Activated CD4-positive, alpha-beta T cell treated with anti-CD3 and anti-CD28 coated beads, Interleukin-2, amount 10 ng/mL, durations not matched to agents 24 days and 14 days (primary cell): ENCODE measurements at places on chromosomes 2 and 18. TPM values are rescaled to one million over a fixed set of nuclear protein-coding genes. Genes with fewer than 3 reads are reported as not detected.

- no peaks in the 10 kb centered on the region for H3K36me3 ChIP-seq
- H3K27ac ChIP-seq, result peak overlapping the region; percentile 87
- H3K4me1 ChIP-seq, result peaks cover 19% of the 10 kb centered on the region
Observed at GRCh38 chr2:112920923-112921532, 10.1 kb downstream of the IL37 start.

DNA sequence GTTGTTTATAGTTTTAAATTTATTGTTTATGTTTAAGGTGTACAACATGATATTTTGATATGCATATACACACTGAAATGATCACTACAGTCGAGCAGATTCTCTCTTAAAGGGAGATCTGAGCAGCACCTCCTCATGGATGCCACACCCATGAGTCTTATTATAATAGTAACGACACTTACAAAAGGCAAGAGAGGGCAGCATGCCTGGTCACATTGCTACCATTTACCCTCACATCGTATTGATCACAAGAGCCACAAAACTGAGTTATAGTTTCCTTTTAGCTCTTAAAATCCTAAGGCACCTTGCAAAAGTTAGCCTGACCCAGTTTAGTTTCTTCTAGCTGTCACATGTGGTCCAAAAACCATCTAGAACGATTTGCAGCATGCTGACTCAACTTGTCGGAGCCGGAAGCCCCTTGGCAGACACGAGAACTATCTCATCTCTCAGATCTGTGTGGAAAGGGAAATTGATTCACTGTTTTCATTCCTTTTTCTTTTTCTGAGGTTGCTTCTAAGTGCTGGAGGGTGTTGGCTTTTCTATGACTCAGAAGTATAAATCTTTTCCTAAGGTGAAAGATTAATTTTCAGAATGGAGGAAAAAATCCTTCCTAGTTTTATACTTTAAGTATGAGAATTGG lies 85.3 kb downstream of the CDC42EP3 start:
- DNase-seq, result peak; percentile 88
- H3K4me3 ChIP-seq, result peak overlapping the region; percentile 52
- peaks cover 66% of the 10 kb centered on the region for H3K4me1 ChIP-seq
- no peaks in the 10 kb centered on the region for H3K36me3 ChIP-seq

DNA sequence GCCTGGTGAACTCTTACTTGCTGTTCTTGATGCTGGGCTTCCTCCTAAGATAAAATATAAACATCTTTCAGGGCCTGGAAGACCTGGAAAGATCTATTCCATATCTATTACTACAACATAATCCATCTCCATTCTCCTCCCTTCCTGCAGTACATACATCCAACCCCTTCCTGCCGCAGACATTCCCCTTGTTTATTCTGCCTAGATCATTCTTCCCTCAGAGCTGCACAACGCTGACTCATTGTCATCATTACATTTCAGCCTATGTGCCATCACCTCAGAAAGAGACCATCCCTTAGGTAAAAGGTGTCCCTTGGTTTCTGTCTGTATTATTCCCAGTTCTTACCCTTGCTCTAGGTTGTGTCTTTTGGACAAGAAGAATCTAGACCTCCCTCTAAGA lies 2.5 kb upstream of the CDH7 start:
- DNase-seq, result no peak
- no peaks in the 10 kb centered on the region for H3K36me3 ChIP-seq
- no peak overlapping the region for H3K27ac ChIP-seq
- H3K4me1 ChIP-seq, result no peaks in the 10 kb centered on the region
- no peak overlapping the region for H3K4me3 ChIP-seq

DNA sequence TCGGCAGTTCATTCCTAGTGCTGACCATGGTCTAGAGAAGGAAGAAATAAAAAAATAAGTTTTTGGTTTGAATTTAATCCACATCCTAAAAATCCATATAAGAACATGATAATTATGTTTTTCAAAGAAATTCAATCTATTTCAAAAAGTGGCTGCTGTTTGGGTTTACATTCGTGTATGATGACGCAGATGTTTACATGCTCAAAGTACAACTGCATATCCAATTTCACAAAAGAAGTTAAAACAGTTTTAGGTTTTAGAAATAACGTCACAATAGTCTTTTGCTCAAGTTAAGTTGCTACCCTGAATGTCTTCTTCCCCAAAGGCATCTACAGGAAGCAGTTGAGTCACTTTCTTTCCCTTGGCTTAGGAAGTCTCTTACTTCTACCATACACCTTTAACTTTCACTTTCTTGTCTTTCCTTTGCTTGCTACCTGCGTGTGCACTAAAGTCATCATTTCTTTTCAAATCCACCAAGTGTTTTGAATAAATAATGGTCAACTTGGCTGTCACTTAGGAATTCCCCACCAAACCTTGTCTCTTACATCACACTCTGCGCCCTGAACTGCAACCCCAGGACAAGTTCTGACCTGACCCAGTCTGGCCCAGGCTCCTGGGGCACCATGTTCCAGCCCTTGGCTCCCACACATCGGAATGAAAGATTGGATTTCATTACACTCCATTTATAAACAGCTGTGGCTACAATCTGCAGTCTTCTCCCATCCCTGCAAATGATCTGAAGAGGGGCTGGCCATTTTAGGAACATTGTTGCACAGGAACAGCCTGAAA lies 28.4 kb downstream of the FAM237A start:
- H3K36me3 ChIP-seq, result no peaks in the 10 kb centered on the region
- no peak overlapping the region for H3K27ac ChIP-seq
- peaks cover 3% of the 10 kb centered on the region for H3K4me1 ChIP-seq

DNA sequence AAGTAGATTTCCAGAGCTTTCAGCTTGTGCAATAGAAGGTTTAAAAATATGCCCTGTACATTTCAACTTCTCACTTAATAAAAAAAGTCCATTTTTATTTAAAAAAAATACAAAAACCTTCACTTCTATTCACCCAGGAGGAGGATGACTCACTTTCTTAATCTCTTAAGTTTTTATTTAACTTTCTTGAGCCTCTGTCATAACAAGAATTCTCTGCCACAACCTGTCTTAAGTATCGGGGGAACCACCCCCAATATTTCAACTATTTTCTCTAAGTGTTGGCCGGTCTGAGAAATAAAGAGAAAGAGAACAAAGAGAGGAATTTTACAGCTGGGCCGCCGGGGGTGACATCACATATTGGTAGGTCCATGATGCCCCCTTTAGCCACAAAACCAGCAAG lies 58.4 kb downstream of the LRATD1 start:
- H3K4me3 ChIP-seq, result no peak overlapping the region
- no peaks in the 10 kb centered on the region for H3K36me3 ChIP-seq
- H3K4me1 ChIP-seq, result no peaks in the 10 kb centered on the region
- DNase-seq, result no peak
- no peak overlapping the region for H3K27ac ChIP-seq

DNA sequence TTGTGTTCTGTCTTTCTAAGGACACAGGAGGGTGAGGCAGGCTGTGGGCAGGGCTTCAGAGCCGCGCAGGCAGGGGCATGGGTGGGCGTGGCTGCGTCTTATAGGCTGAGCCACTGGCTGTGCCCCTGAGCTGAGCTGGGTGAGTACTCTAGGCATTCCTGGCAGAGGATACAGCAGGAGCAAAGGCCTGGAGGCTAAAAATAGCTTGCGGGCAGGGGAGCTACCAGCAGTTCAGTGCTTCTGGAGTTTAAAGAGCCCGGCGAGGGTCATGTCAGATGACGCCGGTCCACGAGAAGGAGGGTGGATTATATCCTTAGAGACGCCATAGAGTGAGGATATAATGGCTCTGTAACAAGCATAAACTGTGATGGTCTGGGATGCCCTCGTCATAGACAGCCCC lies 31.5 kb upstream of the PDIA6 start:
- DNase-seq, result no peak
- no peak overlapping the region for H3K4me3 ChIP-seq
- H3K27me3 ChIP-seq, result no peaks in the 10 kb centered on the region
- H3K36me3 ChIP-seq, result peaks cover 1% of the 10 kb centered on the region

- H3K36me3 ChIP-seq, result peaks cover 26% of the 10 kb centered on the region
- H3K27ac ChIP-seq, result no peak overlapping the region
- H3K27me3 ChIP-seq, result no peaks in the 10 kb centered on the region
- H3K4me1 ChIP-seq, result peaks cover 26% of the 10 kb centered on the region
- DNase-seq, result no peak
Observed at GRCh38 chr18:46243095-46243494, 138.9 kb downstream of the HAUS1 start.

The TFPI gene
- total RNA-seq, result 1.2 and 1.5 TPM in 2 replicates

DNA sequence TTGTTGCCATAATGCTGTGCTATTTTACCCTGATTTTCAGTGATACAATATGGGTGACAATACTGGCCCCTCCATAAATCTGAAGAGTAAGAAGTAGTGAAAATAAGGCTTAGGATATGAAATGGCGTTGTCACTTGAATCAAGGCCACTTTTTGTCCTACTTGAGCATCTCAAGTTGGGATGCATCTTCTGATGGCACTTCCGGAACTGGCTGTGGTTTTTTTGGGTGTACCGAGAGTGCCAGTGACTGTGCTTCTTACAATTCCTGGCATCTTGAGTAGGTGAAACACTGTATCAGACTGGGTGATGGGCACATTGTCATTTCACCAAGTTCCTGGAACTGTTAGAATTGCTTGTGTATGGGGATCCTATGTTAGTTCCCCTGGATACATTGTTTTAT lies 52.5 kb upstream of the EML6 start:
- H3K4me1 ChIP-seq, result peaks cover 25% of the 10 kb centered on the region
- H3K27me3 ChIP-seq, result peaks cover 16% of the 10 kb centered on the region
- no peak overlapping the region for H3K4me3 ChIP-seq

The SCN3A gene
- total RNA-seq, result 0.05 TPM in 1 of 2 replicates, not detected in the other

DNA sequence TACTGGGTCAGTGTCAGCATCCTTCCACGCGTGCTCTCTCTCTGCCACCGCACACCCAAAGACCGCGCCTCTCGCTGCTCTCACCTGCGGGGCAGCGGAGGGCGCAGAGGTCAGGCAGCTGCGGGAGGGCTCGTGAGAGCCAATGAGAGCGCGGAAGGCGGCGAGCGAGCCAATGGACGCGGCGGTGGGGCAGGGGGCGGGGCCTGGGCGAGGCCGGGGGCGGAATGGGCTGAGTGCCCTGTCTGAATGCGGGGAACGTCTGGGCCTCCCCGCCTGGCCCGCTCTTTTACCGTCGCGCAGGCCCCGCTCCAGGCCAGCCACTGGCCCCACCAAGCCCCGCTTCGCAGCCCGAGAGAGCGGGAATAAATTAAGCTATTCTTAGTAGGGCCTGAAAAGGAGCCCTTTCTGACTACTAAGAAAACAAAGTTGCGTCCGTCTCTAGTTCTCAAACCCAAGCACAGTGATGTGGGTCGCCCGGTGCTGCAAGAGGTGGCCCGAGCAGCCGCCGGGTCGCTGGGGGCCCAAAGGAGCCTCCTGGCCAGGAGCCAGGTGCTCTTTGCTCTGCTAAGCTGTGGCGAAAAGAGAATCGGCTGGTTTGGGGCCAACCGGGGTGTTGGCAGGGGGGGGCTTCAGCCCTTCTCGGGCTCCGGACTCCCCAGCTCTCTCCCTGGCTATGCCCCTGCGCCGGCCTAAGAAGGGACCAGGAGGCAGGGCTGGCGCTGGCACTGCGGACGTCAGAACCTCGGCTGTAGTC lies 81.1 kb upstream of the GLI2 start:
- peaks cover 9% of the 10 kb centered on the region for H3K27me3 ChIP-seq
- no peak for DNase-seq
- no peaks in the 10 kb centered on the region for H3K4me1 ChIP-seq
- H3K4me3 ChIP-seq, result no peak overlapping the region
- no peaks in the 10 kb centered on the region for H3K36me3 ChIP-seq

DNA sequence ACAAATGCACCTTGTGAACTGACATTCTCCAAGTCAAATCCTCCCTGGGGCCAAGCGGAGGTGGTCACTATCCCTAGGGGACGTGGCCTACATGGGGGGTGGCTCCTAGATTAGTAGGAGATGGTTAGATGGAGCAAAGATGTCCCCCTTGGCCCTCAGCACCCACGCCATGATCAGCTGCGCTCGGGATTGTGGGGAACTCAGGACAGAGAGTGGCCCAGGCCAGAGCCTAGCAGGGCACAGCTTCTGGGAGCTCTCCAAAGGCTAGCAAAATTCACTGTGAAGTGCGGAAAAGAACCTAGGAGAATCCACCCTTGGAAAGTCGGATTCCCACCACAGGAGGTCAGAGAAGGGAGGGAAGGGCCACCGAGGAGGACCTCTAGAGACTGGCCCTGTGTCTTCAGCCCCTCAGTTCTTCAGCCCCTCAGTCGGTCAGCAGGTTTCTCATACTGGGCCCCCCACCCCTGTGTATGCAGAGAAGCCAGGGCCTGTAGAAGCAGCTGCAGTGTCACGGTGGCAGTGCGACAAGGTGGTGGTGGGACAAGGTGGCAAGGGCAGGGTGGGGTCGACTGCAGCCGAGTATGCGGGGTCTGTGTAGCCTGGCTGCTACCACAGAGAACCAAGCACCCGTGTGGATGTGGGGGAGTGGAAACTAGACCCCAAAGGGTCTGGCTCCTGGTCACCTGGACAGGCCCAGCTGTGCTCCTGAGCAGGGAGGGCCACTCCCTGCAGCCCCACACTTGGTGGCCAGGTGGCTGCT lies 18.4 kb downstream of the GPR55 start:
- H3K27ac ChIP-seq, result no peak overlapping the region
- H3K27me3 ChIP-seq, result peaks cover 31% of the 10 kb centered on the region
- H3K4me3 ChIP-seq, result no peak overlapping the region
- peaks cover 44% of the 10 kb centered on the region for H3K4me1 ChIP-seq
- no peak for DNase-seq

The FAM124B gene
- 0.47 and 0.64 TPM in 2 replicates for total RNA-seq

The MAPK4 gene
- total RNA-seq, result not detected in 2 replicates

DNA sequence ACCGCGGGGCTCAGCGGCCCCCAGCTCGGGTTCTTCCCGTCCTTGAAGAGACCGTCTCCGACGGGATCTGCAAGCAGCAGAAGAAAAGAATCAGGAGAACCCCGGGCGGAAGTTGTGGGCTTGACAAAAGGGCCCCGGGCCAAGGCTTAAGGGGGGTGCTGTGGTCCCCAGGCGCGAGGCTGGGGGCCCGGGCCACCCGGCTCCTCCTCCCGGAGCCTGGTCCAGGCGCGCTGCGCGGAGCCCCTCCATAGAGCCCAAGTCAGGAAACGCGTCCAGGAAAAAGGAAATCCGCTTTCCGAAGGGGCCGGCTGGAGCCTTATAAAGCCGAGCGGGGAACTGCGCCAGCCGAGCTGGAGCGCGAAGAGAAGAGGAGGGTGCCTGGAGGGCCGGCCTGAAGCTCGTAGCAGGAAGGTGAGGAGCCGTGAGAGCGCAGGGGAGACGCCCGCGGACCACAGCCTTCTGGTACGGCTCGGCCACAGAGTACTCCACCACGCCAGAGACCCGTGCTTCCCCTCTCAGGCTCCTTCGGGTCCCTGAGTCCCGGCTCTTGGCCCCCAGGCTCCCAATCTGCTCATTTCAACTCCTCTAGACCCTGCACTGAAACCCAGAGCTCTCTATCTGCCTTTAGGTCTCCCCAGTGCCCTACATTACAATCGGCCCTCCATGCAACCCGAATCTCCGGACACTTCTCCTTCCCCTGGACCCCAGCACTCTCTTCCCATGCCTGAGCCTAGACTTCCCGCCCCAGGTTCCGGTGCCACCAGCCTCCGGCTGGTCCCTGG lies 554 bp downstream of the FEV start:
- peaks cover 3% of the 10 kb centered on the region for H3K36me3 ChIP-seq
- H3K4me3 ChIP-seq, result no peak overlapping the region
- peaks cover 12% of the 10 kb centered on the region for H3K4me1 ChIP-seq
- DNase-seq, result no peak
